ENCODE measurements at places on chromosomes 5 and 9. TPM values are rescaled to one million over a fixed set of nuclear protein-coding genes. Genes with fewer than 3 reads are reported as not detected.

The IL3 gene
- total RNA-seq: not detected

The C9orf153 gene
- 0.18 TPM for total RNA-seq

The DROSHA gene
- total RNA-seq: 40.5 TPM

The RNF183 gene
- total RNA-seq: not detected

The CNTLN gene
- 9.7 TPM for total RNA-seq

The MYMK gene
- not detected for total RNA-seq

The COL23A1 gene
- total RNA-seq: under 0.01 TPM

The C5orf46 gene
- not detected for total RNA-seq

The NDOR1 gene
- 2.3 TPM for total RNA-seq

The UBE2D2 gene
- 43.4 TPM for total RNA-seq

The DNAH5 gene
- 2.3 TPM for total RNA-seq

The ITK gene
- under 0.01 TPM for total RNA-seq

The TAL2 gene
- total RNA-seq: not detected

The WDR31 gene
- 1.8 TPM for total RNA-seq

The DIRAS2 gene
- total RNA-seq: 6.7 TPM

The ESM1 gene
- total RNA-seq: 0.57 TPM

The FIBCD1 gene
- 1.5 TPM for total RNA-seq

The PCDHA10 gene
- 0.28 TPM for total RNA-seq
